CD4-positive, alpha-beta T cell (primary cell): ENCODE measurements at places on chromosomes 7 and 10. TPM values are rescaled to one million over a fixed set of nuclear protein-coding genes. Genes with fewer than 3 reads are reported as not detected.

GRCh38 chr10:97012470-97012869 lies 173.3 kb downstream of the SLIT1 start:
- DNase-seq: no peak

DNA sequence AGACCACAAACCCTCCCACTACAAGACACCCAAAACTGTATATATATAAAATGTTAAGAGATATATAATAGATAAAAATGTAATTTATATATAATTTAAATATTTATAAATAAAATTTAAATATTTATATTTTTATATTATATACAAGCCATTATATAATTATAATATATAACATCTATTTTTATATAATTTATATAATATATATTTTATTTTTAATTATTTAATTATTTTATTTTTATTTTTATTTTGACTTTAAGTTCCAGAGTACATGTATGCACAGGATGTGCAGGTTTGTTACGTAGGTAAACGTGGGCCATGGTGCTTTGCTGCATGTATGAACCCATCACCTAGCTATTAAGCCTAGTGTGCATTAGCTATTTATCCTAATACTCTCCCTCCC lies 1090.2 kb downstream of the NXPH1 start:
- DNase-seq: no peak

MBL2 gene
- not detected for total RNA-seq

DNA sequence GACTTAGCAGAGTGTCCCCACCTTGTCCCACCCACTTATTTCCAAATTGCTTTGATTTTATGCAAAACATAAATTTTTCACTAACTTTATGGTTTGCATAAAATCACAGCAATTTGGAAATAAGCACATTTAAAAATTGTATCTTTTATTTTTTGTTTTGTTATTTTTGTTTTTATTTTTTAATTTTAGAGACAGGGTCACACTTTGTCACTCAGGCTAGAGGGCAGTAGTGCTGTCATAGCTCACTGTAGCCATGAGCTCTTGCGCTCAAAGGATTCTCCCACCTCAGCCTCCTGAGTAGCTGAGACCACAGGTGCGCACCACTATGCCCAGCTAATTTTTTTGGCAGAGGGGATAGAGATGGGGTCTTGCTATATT lies 43.2 kb downstream of the APBB1IP start:
- DNase-seq: no peak

ZFAND4 gene
- 30.4 TPM for total RNA-seq

TRRAP gene
- total RNA-seq: 48.3 TPM

PTF1A gene
- not detected for total RNA-seq

DNA sequence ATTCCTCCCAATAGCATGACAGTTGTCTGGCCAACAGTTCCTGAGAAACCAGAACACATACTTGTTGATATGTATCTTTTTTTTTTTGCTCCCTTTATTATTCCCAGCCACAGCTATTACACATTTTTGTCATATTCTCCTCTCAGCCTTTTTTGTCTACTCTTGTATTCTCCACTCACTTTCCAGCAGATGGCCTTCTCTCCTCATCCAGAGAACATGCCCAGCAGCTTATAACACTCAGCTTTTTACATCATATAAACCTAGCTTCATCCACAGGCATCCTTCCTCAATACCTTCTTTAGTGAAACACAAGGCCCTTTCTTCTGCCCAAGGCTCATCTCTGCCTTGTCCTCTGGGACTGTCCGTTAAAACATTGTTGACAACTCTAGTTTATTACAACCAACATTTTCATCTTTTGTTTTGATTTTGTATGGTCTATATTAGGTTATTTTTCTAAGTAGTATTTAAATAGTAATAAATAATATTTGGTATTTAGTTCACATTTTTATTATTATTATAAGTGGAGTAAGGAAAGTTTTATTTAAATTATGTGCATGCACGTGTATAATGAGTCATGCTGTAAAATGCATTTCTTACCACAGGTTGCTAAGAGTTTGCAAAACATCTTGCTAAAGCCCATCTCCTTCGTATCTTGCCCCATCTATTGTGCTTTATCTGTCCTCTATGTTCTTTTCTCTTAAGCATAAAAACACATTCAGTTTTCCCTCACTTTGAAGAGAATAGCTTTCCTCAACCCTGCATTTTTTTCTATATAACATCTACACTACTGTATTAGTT lies 101.5 kb downstream of the ORC5 start:
- DNase-seq: no peak

FOXP2 gene
- total RNA-seq: not detected

DNA sequence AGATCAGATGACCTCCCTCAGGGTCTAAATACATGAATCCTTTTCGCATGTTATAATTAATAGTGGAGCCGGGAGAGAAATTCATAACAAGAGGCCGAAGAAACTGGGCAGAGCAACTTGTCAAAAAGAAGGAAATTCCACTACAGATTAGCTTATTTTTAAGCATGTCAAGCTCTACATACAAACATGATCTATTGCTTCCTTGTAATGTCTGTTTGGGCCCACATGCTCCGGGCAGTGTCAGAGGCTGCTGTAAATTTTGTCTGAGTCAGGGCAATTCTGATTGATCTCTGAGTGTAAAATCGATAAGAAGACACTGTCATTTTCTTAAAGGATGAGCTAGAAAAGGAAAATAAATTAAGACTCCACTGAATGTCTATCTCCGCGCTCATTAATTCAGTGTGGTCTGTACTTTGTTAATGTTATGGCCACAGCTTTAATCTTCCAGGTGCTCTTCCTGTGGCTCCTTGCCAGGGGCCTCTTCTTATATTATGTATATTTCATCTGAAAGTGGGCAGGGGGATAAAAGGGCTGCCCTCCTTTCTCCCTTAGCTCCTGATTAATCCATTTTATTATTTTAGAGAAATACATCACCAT lies 194.1 kb upstream of the SP8 start:
- DNase-seq: no peak

DNA sequence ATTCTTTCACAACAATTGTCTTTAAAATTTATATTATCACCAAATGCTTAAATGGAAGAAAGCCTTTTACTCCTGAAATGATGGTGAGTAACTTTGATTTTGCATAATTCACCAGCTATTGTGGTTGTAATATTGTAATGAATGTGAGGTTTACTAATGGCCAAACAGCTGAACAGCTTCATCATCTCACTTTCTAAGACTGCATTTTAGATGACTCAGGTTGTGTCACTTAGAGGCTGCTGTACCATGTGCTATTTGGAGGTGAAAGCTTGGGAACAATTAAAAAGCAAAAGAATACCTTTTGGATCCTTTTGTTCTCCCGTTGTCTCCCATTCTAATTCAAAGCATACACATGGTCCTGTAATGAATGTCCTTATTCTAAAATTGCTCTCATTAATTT lies 604.0 kb upstream of the PFKP start:
- DNase-seq: no peak

DNA sequence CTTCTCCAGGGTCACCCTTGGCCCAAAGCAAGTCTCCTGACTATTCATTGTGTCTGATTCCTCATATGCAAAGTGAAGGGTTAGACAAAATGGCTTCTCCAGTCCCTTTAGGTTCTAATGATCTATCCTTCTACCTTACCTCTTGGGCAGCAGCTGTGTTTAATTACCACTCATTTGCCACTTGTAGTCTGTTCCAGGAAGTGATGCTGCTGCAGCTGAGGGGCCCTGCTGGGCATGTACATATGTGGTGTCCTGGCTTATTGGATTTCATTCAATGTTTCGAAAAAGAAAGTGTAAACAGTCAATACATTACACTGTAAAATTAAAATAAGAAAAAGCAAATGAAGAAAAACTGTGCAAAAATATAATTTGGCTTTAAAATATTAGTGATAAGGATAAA lies 36.6 kb downstream of the SCIN start:
- no peak for DNase-seq

ERVW-1 gene
- not detected for total RNA-seq

GRCh38 chr7:107615910-107616680 lies 36.0 kb downstream of the BCAP29 start:
- no peak for DNase-seq

- peak; percentile 96 for DNase-seq
Observed at GRCh38 chr10:122953902-122954730, at the start of gene C10orf88. Gene C10orf88, minus strand, starts transcription at chr10:122954227. Its CDS starts 49 bp downstream, at chr10:122954178.

CHST15 gene
- 0.42 TPM for total RNA-seq

GRCh38 chr7:44289341-44290251 lies 35.8 kb downstream of the CAMK2B start:
- no peak for DNase-seq

DNA sequence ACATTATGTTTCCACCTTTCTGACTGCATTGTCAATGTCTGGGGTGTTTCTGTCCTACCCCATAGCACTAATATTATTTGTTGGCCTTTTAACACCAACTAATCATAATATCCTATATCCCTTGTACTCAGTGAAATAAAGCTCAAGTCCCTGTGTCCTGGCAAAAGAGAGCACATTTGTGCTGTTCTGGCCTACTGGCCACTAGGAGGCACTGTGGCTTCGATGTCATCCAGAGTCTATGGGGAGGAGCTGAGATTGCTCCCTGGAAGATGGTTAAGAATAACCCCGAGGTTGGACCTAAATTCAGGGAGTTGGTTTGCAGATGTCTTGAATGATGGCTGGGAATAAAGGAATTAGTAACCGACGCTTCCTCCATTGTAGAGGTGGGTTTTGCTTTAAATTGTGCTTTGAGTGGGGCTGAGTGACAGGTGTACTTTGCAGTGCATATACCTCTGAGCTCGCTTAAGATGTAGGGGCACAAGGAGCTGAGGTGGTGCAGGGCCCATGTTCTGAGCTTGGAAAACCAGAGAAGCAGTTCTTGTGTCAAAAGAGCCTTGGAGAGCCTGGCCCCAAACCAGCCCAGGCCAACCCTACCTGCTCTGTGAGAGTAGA lies 191.2 kb upstream of the PRSS1 start:
- DNase-seq: peak; percentile 20

GRCh38 chr7:22356010-22356691 lies 803 bp downstream of the RAPGEF5 start:
- DNase-seq: no peak

STRIP2 gene
- total RNA-seq: 0.14 TPM

AKR1C2 gene
- total RNA-seq: 0.41 TPM

DNA sequence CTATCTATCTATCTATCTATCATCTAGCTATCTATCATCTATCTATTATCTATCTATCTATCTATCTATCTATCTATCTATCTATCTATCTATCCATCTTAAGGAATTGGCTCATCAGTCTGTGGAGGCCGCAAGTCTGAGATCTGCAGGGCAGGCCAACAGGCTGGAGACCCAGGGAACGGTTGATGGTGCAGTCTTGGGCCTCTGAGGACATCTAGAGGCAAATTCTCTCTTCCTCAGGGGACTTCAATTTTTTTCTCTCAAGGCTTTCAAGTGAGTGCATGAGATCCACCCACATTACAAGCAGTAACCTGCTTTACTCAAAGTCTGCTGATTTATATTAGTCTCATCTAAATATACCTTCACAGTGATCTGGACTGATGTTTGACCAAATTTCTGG lies 197.0 kb downstream of the GLRX3 start:
- no peak for DNase-seq

- DNase-seq: no peak
Observed at GRCh38 chr7:158076656-158077055, 511.0 kb downstream of the PTPRN2 start.

DNA sequence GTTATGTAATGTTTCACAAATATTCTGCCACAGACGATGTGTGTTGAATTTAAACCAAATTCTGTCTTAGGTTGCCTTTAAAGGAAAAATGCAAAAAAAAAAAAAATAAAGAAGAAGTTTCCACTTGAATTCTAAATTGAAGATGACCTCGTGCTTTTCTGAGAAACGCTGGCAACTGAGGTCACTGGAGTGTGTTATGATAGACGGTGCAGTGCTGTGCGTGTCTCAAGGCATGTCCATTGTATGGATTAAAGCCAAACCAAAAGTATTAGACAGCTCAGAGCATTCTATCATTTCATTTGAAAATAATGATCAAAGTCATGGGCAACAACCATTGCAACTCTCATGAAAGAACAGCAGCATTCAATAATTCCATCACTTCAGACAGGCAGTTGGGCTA lies 483.9 kb downstream of the GRM8 start:
- DNase-seq: no peak

ABCA13 gene
- total RNA-seq: not detected

DNA sequence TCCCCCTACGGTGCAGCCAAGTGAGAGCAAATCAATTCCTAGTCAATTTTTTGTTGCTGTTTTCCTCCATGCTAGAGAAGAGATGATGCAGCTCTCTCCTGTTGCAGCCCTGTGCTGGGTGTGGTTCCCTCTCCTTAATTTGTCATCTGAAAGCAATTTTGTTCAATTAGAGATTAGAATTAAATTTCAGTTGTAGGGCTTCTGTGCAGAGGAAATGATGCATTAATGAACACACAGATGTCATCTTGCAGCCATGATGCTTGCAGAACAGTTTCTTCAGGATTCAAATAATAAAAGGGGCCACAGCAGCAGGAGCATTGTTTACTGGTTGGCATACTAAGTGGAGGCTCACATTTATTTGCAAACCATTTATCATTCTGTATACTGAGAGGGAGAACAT lies 266.0 kb downstream of the AUTS2 start:
- no peak for DNase-seq

- no peak for DNase-seq
Observed at GRCh38 chr7:20330928-20331909, 519 bp downstream of the ITGB8 start.

FAM149B1 gene
- 7.7 TPM for total RNA-seq

PLXDC2 gene
- total RNA-seq: 0.61 TPM

EBF3 gene
- total RNA-seq: not detected

- DNase-seq: no peak
Observed at GRCh38 chr10:102931643-102932042, 13.5 kb downstream of the CNNM2 start.

DNA sequence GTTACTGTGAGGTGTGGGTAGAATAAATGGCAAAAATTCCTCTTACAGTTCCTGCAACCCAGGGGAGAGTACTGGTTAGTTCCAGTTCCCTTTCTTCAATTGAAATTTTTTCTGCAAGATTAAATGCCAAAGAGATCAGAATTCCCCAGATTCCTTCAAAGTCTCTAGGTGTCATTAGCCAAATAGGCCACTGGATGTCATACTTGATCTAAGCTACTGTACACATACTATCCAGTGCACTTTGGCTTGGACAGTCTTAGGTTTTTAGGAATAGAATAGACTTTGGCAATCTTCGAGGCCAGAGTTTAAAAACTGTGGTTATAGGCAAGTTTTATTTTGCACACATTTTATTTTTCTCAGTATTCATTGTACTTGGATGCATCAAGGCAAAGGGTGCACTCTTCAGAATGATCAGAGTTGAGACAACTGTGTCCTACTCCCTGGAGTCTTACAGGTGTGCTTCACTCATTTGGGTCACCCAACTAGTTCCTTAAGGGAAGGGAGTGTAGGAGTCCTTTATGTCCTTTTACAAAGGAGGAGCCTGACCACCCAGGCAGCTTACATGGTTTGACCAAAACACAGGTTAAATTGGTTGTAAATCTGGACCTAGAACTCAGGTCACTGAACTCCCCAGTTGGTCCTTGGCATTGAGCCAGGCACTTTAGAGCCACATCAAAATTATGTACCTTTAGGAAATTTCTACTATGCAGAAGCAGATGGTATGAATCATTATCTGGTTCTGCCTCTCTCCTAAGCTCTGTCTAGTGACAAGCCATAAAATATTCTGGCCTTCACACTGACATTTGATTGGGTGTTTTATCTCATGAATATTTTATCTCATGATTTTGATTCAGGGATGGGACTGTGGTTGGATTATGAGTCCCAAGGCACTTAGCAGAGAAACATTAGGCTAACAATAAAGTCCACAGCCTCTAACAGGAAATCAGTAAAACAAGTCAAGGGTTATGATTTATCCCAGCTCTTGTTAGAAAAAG lies 49.5 kb downstream of the ASAH2B start:
- DNase-seq: no peak
